ENCODE measurements at places on chromosomes 1 and 21.

- no peak for ATAC-seq
Observed at GRCh38 chr1:238254935-238255334, 364.2 kb upstream of the ZP4 start.

- ATAC-seq = no peak
Observed at GRCh38 chr1:58996341-58997059, 212.7 kb upstream of the JUN start.

DNA sequence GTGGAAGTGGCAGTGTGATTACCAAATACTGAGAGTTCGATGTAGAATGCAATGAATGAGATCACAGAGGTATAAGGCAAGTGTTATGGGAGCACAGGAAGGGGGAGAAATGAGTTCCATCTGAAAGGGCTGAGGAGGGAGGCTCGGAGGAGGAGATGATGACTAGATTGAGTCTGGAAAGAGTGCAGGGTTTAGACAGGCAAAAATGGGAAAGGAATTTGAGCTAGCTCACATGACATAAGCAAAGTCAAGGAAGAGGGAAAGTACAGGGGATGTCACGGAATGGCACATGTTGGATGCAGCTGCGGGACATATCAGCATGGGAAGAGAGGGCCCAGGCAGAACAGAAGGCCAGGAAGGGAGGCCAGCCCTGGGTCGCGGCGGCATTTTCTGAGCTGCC, 132.7 kb downstream of the RUNX1 start:
- no peak for ATAC-seq

GRCh38 chr1:214472364-214472763, 79.0 kb downstream of the PTPN14 start:
- no peak for ATAC-seq

DNA sequence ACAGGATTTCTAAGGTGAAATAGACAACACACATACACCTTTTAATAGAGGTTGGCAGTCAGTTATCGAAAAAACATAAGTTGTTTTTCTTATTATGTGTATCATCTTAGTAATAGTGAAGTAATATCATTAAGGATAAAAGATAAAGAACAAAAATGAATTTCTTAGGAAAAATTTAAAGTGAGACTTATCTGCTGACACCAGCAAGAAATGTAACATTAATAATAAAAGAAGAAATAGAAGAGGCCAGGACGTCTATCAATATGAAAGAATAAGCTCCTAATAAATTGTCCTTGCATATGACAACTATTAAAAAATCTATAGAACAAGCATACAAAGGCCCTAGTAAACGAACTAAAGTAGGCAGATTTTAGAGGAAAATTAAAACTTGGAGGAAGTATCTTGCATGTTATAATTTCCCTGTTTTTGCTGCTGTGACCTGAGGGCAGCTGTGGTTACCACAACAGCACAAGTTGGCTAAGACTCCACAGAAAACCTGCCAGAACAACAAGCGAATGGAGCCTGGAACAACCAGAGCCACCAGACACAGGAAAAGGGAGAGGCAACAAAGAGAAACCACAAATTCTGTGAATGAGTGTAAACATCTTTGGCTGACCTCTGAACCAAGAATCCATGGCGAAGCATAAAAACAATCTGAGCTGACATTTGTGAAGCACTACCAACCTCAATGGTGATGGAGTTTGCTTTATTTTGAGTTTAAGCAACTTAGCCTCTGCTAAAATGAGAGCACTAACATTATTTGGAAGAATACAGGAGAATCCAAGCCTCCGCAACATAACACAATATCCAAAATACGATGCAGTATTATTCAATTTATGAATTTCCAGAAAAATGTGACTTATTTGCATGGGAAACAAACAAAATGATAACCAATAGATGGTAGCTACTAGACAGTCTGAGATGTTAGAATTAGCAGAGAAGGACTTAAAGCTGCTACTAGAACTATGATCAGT, 207.5 kb downstream of the KCNT2 start:
- ATAC-seq = no peak

DNA sequence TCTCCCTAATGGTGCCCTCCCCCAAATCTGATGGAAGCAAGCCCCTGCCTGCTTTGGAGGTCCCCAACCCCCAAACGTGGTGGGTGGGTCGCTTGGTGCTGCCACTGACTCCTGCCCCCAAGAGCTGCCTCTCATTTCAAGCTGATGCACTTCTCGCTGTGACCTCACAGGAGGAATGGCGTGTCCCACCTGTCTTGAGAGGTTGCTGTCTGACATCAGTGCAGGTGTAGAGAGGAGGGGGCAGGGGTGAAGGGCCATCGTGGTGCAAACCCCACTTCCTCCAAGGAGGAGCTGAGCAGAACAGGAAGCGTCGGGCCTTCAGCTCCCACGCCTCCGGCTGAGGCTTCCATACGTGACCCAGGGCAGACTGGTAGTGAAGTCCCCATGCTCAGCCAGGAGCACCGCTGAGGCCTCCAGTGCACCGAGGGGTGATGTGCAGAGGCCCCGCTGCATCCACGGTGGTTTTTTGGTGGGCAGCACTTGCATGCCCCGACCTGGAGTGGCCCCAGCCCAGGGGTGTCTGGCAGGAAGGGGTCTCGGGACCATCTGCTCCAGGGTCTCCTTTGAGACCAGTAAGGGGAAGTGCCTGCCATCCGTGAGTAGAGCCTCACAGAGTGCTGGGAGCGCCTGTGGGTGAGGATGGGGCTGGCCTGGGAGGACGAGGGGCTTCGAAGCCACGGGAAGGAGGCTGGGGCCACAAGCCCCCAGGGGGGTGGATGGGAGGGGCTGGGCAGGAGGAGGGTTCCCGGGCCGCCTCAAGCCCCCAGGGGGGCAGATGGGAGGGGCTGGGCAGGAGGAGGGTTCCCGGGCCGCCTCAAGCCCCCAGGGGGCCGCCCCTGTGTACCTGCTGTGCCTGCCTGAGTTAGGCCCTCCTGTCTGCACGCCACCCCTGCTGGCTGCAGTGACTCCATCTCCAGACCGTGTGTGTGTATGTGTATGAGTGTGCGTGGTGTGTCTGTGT, 39.8 kb downstream of the WDR4 start:
- no peak for ATAC-seq

- ATAC-seq = no peak
Observed at GRCh38 chr1:64798872-64799271, 54.0 kb downstream of the RAVER2 start.

- ATAC-seq = no peak
Observed at GRCh38 chr1:56824938-56825337, 5.7 kb upstream of the FYB2 start.

- ATAC-seq = no peak
Observed at GRCh38 chr21:18673789-18674188, 270.2 kb upstream of the TMPRSS15 start.

DNA sequence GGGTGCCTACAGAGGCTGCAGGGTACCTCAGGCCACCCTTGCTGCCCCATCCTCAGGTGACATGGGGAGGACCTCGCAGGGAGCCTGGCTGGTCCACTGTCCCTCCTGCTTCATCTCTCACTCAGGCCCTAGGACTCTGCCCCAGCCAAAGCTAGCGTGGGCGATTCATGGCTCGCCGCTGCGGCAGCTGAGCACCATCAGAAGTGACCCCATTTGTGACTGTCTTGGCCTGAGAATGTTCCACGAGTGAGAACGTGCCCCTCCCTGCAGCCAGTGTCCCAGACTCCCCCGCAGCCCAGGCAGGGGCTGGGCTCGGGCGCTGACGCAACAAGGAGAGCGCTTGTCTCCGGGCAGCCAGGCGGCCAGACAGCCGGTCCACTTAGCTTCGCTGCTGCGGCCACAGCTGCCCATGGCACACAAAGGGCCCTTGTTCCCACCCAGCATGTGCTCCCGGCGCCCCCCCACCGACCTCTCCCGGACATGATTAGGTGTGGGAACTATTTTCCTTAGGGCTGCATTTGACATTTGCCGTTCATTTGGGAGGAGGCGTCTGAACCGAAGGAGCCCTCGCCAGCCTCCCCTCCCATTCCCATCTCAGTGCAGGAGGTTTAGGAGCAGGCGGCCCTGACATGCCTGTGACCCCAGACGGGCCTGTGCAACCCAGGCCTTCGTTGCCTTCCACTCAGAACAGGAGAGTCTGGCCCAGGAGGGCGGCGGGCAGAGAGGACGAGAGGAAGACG, 19.3 kb upstream of the POFUT2 start:
- no peak for ATAC-seq

- no peak for ATAC-seq
Observed at GRCh38 chr1:21910558-21911204, 26.4 kb downstream of the HSPG2 start.

- ATAC-seq = no peak
Observed at GRCh38 chr1:87953732-87954344, 625.2 kb downstream of the LMO4 start.

GRCh38 chr1:119646521-119647227, 1.4 kb downstream of the ZNF697 start:
- ATAC-seq = no peak

GRCh38 chr1:164630626-164631396, 71.8 kb downstream of the PBX1 start:
- no peak for ATAC-seq

- ATAC-seq = no peak
Observed at GRCh38 chr1:48190881-48191280, 31.6 kb upstream of the SLC5A9 start.

GRCh38 chr1:225480825-225481434, 53.1 kb upstream of the LBR start:
- peak; percentile 68 for ATAC-seq

DNA sequence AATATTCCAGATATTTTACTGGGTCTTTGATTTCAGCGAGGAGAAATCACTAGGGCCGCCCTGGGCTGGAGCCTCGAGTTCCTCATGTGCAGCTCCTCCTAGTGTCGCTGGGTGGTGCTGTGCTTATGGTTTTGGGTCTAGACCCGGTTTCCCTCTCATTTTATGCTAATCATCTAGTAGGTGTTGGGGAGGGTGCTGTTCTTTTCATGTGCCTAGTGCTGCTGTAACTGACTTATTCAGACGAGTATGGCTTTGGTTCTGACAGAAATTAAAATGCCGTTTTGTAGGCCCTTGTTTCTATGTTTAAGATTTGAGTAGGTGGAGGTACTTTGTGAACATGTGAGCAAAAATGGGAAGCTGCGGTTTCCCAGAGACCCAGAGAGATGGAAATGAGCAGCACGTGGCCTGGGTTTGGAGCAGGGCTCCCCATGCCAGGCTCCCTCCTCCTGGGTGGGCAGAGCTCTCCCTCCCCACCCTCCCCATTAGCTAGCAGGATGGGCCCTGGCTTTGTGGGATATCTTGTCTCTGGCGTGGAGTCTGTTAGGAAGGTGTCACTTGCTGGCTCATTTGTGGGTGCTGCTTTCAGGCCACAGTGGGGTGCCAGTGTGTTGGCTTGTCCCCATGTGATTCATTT, 74.0 kb upstream of the GPR88 start:
- peak; percentile 76 for ATAC-seq

DNA sequence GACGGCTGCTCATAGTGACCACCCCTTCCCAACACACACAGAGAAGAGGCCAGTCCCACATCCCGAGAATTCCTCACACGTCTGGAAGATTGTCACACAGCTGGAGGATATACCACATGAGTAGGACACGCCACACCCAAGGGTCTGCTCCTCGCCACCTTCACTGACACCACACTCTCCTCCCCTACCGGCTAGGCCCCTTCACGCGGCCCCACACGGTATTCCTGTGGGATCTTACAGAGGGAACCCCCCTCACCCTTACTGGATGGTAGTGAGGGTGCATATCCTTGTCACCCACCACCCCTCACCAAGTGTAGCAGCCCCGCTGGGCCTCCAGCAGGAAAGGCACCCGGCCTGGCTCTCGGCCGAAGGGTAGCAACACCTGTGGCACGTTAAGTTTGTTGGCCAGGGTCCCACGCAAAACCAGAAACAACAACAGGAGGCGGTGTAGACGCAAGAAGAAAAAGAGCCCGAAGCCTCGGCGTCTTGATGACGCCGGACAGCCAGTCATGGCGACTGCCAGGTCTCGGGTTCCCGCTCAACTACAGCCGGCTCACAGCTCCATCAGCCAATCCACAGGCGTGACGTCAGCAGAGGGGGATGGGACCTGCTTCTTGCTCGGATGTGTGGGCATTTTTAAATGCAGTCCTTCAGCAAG, at the start of gene NUP210L:
NUP210L (minus strand) TSS at position 540 of the 658 bp plus-strand sequence.
- ATAC-seq = no peak

DNA sequence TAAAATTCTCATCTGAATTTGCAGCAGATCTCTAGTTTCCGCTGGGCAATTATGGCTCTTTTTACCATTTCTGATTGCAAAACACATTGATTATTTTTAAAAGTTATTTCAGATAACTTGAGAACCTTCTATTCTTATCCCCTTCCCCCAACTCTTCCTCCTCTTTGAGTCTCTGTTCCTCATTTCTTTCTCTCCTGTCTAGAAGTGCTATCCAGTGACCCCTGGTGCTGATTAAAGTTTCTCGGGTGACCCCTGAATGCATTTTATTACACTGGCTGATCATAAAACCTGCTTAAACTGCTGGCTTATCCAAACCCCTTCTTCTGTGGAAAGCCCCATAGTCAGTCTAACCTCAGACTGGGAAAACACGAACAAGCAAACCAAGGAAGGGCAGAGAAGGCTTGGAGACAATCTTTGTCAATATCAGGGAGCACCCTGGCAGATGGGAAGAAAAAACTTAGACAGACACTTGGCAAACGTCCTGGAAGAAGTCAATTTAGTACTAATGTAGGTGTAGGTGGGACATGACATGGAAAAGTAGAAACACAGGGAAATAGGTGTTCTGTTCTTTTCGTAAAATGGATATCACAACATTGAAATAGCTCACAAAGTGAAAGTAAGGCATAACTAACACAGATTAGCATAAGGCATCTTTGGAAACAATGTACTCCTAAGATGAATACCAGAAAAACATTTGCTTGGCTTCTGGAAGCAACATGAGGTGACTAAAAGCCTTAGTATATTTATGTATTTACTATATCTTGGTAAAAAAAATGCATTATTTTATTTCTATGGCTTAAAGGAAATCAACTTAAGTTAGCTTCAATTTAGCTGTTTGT, 61.4 kb downstream of the GORAB start:
- no peak for ATAC-seq

DNA sequence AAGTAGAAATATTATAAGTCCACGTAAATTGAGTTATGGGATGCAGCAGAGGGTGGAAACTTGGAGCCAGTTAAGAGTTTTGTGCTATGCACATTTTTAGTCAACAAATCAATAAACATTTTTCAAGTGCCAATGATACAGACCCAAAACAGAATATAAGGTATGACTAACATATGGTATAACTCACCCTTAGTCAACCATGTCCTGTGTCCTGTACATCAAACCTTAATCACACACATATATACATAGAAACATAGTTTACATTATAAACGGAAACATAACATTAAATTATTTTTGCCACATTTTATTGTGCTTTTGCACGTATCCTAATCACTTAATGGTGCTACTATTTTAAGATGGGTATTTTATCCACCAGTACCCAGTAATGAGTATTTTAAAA, 136.1 kb upstream of the USH2A start:
- ATAC-seq = no peak

- no peak for ATAC-seq
Observed at GRCh38 chr1:162004441-162004950, 19.2 kb downstream of the OLFML2B start.

DNA sequence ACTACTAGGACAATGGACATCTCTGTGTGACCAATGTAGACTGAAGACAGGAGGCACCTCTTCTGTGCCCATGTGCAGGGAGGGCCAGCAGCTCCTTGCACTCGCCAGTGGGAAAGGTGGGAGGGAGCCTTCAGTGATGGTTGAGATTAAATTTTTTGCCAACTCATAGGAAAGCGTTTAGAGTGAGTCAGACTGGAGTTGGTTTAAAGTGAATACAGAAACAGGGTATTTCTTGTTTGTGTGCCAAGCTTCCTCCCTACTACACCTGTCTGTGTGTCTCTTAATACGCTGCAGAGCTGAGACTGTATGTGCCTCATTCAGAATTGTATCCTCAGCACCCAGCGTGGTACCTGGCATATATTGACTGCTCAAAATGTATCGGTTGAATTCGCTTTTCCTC, 13.5 kb upstream of the COL16A1 start:
- ATAC-seq = no peak

- ATAC-seq = no peak
Observed at GRCh38 chr1:48851638-48852037, 74.9 kb upstream of the BEND5 start.

Data from activated CD4-positive, CD25-positive, alpha-beta regulatory T cell treated with anti-CD3 and anti-CD28 coated beads, Interleukin-2, amount 50 U/mL, for 24 hours (primary cell).